Hematopoietic multipotent progenitor cell treated with erythropoietin and hydrocortisone succinate and interleukin-3 and kit ligand, for 6 days (in vitro differentiated cells): ENCODE measurements at places on chromosomes 12 and 14.

GRCh38 chr12:127677537-127678131 is 589.3 kb upstream of the TMEM132C start:
- peak; percentile 88 for DNase-seq

DNA sequence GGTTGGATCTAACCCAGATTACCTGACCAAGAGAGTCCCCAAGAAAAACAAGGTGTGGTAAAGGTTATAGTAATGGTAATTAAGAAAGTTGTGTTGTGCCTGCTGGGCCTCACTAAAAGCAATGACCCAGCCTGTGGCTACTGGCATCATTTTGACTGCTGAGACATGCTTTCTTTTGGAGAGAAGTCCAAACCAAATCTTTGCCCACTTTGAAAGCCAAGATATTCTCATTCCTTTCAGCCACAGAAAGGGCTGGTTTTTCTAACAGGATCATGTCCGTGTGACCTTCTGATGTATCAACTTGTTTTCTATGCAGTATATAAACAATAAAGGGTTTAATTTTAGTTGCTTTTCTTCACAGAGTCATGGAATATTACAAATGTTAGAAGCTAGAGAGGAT is 388.6 kb downstream of the RAD51B start:
- no peak for DNase-seq

DNA sequence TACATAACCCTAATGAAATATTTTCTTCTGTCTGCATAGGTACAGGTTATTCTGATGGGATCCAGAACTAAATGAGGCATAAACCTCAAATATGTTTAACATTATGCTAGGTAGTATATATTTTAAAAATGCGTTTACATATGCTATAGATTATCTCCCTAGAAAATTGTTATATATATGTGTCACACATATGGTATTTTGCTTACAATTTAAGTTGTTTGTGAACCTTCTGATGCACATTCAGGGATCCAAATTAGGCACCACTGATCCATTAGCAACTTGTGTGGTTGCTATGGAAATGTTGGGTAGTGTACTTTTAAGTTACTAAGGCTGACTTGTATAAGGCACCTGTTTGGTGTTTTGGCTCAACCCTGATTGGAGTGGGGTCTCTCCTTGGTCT is 456.7 kb downstream of the AEBP2 start:
- no peak for DNase-seq

GRCh38 chr12:21509768-21510167 is 8.2 kb downstream of the GOLT1B start:
- no peak for DNase-seq

DNA sequence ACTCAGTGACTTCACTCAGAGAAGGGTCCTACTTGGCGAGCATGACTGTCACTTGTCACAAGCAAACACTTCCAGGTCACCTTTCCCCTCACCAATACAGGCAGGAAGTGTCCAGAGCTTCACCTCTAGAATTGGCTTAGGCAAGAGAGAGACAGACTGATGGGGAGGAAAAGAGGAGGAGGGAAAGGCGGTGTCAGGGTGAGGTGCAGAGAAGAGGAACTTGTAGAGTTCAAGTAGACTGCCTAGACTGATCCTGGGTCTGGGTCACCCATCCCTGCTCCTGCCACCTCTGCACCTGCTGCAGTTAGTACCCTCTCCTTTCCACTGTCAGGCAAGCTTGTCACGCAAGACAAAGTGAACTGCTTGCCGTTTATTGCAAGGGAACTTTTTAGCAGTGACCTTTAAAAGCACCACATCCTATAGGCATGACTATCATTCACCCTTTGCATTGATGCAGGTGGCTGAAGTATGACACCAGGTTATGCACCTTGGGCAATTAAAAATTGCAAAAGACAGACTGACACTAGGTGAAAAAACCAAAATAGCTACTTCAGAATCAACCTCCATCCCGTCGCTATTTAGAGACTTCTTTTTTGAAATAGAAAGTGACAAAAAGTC is 292.4 kb downstream of the SYT1 start:
- DNase-seq, result no peak

DNA sequence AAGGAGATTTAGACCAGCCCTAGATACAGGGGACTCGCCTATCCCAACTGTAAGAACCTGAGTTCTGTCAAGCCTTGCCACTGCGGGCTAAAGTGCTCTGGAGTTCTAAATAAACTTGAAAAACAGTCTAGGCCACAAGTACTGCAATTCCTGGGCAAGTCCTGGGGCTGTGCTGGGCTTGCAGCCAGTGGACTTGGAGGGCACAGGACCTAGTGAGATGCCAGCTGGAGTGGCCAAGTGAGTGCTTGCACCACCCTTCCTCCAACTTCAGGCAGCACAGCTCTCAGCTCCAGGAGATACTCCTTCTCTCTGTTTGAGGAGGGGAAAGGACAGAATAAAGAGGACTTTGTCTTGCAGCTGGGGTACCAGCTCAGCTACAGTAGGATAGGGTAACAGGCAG is 307.6 kb upstream of the FBXO33 start:
- no peak for DNase-seq

DNA sequence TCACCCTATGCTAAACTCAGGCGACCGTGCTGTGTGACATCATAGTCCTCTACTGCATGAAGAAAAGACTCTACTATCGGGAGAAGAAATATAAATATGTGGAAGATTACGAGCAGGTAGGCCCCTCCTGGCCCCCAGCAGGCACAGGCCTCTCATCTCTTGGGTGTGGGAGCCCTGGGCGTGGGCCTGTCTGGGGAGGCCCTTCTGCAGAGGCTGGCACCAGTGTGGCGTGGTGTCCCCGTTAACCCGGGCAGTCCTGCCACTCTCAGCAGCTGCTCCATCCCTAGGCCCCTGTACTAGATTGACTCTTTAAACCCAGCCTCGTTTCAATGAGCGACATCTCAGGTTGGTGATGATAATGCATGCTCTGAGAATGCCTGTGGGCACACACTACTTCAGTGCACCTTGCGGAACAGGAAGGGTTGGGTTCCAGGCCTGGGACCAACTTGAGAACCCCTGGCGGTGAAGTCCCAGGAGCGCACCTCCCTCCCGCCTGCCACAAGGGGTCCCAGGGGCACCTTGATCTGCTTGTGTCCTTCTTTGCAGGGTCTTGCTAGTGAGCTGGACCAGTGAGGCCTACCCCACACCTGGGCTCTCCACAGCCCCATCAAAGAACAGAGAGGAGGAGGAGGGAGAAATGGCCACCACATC is 23.2 kb downstream of the P2RX4 start:
- no peak for DNase-seq

DNA sequence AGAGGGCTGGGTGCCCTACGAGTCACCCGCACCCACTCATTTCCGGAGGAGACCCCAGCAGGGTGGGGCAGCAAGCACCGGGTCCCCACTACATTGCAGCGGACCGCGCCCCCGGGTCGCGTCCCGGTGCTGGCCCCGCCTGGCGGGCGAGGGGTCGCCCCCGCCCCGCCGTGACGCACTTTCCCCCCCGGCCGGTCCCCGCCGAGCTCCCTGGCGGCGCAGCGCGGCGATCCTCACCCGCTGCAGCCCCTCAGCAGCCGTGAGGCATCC is 106.1 kb downstream of the PRICKLE1 start:
- no peak for DNase-seq

- DNase-seq, result no peak
Observed at GRCh38 chr14:50832935-50833630, 2.1 kb upstream of the NIN start.

GRCh38 chr12:113069751-113070116 is 13.2 kb downstream of the DTX1 start:
- DNase-seq, result no peak

GRCh38 chr14:24880689-24881088 is 169.3 kb downstream of the STXBP6 start:
- no peak for DNase-seq

GRCh38 chr14:36805131-36805559 is 143.5 kb downstream of the PAX9 start:
- DNase-seq, result no peak
